ENCODE measurements at places on chromosomes 2 and 18. TPM values are rescaled to one million over a fixed set of nuclear protein-coding genes. Genes with fewer than 3 reads are reported as not detected.

DNA sequence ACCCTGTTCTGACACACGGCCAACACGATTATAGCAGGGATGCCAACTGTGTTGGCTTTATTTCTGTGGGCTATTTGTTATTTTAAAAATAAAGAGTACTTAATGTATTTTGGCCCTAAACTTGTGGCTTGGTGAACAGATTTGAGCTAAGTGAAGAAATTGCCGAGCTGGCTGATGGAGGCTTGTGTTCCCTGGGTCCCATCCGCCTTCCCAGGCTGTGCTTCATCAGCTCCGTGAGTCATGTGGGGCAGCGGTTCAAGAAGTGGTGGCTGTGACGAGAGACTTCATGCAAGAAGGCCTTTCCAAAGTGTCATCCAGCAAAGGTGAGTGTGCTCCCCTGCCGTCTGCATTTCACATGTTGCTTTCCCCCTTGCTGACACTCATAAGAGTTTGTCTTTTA lies 73.6 kb upstream of the NCK2 start:
- DNase-seq = no peak

GRCh38 chr2:158575051-158575635 lies 118.4 kb downstream of the PKP4 start:
- no peak for DNase-seq

DNA sequence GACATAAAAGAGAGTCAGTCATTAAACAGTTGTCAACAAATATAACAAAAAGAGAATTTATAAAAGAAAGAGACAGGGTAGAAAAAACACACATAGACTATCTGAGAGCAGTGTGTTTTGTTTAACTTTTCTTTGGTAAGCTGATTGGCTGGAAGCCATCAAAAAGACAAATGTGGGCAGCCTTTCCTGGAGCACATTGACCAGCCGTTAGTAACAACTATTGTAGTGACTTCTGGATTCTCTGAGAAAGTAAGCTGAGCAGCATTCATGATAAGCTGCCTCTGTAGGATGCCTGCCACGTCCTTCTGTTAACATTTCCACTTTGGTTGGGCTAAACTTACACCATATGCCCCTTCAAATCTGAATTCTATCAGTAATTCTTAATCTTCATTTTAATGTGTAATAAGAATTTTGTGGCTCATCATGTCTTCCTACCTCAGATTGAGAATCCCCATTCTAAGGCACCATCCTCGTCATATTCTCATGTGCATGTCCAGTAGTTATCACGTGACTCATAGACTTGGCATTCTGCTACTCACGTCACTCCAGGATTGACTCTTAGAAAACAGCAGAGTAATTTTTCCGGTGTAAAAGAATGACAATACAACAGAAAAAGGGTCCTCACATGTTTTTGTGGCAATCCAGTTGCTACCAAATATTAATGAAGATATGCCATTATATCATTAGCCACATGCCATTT lies 43.4 kb upstream of the DNAJC10 start:
- DNase-seq = no peak

GRCh38 chr2:1582891-1583341 lies 161.4 kb downstream of the PXDN start:
- DNase-seq = no peak

DNA sequence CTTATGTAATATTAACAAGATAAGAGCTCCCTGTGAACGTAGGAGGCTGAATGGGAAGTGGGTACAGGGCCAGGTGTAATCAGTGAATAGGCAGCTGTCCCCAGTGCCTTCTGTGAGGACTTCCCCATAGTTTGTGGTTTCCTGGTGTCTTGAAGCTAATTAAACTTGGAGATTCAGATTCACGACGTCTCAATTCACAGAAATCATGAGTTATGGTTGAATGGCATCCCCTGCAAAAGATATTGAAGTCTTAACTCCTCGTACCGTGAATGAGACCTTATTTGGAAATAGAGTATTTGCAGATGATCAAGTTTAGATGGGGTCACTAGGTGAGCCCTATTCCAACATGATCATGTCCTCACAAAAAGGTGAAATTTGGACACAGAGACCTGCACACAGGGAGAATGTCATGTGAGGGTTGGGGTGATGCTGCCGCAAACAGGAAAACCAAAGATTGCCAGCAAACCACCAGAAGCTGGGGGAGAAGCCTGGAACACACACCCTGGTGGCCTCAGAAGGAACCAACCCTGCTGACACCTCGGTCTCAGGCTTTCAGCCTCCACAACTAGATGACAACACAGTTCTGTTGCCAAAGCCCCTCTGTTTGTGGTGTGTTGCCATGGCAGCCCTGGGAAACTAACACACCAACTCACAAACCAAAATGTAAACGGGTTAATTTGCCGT lies 13.2 kb downstream of the ARL4C start:
- peak; percentile 62 for DNase-seq

DNA sequence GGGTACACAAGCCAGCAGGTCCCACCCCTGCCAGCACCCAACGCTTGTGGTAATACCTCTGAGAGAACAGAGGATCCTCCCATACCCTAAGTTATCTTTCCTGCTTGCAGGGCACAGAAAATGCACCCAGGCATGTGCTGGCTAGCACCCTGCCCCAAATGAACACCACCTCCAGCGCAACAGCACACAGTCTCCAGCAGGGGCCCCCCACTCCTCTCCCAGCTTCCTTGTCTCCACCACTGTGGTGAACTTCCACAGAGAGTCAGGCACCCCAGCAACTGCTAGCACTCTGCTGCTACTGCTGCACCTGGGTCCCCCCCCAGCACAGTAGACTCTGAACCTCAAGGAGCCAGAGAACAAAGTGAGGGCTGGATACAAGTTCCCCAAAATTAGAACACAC lies 216.8 kb upstream of the CNTNAP5 start:
- DNase-seq = no peak

DNA sequence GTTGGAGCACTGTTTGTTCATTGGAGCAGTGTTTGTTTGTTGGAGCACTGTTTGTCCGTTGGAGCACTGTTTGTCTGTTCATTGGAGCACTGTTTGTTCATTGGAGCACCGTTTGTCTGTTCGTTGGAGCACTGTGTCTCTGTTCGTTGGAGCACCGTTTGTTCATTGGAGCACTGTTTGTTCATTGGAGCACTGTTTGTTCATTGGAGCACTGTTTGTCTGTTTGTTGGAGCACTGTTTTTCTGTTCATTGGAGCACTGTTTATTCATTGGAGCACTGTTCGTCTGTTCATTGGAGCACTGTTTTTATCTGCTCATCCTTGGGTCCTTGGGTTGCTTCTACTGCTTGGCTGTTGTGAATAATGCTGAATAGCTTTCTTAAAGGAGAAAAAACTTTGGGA lies 74.7 kb downstream of the ZNF407 start:
- DNase-seq = no peak

GRCh38 chr2:105541189-105542050 lies 142.6 kb upstream of the FHL2 start:
- DNase-seq = no peak

- no peak for DNase-seq
These were observed 18.5 kb upstream of the CCNT2 start for GRCh38 chr2:134900151-134900550.

DNA sequence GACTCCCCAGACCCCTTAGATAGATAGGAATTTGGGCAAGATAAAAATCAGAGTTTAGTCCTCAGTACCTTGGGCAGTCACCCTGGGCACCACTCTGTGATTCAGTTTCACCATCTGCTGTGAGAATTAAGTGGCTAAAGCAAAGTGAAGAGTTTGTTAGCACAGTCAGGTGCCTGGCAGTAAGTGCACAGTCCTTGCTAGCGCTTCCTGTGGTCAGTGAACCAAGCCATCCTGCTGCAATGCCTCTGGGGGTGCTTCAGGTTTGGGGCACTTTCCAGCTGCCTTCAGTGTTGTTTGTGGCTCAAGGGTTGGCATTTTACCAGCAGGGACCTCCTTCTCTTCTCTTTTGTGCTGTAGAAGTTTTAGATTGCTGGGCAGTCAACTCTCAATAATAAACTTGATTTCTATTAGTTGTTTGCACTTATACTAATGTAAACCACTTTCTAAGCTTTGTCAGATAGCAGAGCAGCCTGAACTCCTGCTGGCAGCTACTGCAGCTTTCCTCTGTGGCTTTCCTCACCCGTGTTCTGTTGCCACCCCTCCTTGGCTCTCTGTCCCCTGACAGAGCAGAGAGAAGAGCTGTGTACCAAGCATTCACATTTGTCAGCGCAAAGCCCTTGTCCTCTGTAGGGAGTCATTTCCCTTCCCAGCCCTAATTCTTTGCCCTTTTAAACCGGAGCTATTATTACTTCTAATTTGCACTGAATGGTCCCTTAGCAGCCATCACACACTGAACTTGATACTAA lies 48.4 kb upstream of the RMP24 start:
- DNase-seq = no peak

GRCh38 chr2:208175840-208176153 lies 12.4 kb upstream of the CRYGA start:
- no peak for DNase-seq

DNA sequence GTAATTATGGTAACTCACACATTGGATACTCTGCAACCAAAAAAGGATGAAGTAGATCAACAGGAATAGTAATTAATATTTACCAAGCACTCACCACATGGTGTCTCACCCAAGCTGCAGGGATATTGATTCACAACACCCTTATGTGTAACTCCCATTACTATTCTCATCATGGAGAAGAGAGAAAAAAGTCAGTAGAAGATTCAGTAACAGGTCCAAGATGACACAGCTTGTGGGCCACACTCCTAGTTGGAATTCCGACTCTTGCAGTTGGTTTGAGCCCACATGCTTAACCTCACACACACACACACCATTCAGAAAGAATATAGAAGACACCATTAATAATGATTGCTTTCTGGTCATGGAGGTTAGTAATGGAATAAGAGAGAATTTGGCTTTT lies 1.7 kb upstream of the MLPH start:
- DNase-seq = no peak

DNA sequence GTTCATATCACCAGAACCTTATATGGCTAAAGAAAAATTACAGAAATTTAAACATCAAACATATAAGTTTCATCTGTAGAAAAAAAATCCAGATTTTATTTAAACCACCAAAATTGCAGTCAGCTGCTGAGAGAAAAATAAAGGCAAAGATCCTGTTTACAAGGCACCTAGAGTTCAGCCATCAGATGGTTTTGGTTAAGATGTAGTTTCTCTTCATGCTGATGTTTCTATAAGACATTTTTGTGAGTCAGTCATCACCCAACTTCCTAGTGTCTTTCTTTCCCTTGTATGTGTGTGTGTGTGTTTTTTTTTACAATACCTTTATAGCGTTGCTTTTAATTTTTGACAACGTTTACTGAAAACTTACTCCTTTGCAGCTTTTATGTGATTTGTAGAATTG lies 26.1 kb upstream of the MMADHC start:
- DNase-seq = no peak

- DNase-seq = no peak
These were observed 83.3 kb downstream of the SP3 start for GRCh38 chr2:173881886-173882285.

GRCh38 chr2:215794829-215795546 lies 218.4 kb downstream of the MREG start:
- DNase-seq = no peak

GRCh38 chr18:39513186-39513585 lies 1947.6 kb upstream of the CELF4 start:
- DNase-seq = no peak

DNA sequence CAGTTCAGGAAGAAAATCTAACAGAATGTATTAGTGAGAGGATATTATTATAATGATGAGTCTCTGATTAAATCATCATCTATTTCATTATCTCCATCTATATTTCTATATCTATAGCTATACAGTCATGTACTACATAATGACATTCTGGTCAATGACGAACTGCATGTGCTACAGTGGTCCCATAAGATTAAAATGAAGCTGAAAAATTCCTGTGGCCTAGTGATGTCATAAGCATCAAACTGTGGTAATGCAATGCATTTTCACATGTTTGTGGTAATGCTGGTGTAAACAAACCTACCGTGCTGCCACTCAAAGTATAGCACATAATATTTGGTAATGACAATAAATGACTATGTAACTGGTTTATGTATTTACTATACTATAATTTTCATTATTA lies 1127.9 kb upstream of the CHAC2 start:
- no peak for DNase-seq

GRCh38 chr2:144048631-144049060 lies 471.3 kb downstream of the ZEB2 start:
- no peak for DNase-seq

GRCh38 chr18:28875059-28875458 lies 698.1 kb upstream of the CDH2 start:
- no peak for DNase-seq

DNA sequence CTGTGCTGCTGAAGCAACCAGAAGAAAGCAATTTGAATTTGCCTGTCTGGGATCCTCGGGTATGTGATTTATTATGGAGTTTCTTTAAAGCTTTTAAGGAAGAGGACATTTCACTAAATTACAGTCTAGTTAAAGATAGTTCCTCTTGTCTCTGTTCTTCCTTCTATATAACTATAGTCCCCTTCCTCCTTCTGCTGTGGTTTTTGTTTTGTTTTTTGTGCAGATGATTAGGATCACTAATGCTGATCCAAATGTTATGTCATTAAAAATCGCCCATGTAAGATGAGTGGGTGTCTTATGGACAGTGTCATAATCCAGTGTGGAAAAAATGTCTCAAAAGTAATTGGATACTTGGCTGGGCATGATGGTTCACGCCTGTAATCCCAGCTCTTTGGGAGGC lies 24.7 kb downstream of the PAPOLG start:
- no peak for DNase-seq

- DNase-seq = no peak
These were observed 19.1 kb downstream of the MXD1 start for GRCh38 chr2:69933839-69934613.

GRCh38 chr2:199760574-199760973 lies 90.4 kb downstream of the FTCDNL1 start:
- no peak for DNase-seq

DNA sequence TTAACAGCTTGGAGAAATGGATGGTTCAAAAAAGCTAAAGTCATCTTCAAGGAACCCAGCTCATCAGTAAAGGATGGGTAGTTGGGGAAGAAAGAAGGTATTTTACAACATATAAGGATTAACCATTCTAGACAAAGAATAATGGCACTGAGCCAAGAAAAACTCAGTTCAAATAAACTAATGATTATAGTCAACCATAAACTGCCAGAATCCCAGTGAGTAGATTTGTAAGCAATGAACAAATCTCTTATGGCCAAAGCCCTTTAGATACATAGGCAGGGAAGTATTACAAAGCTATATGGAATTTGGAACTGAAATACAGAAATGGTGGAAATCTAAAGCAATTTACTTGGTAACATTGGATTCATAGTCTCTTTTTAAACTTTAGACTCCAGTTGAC lies 92.4 kb upstream of the ZFP36L2 start:
- no peak for DNase-seq

- DNase-seq = no peak
These were observed 42.3 kb downstream of the SLC4A1AP start for GRCh38 chr2:27705851-27706622.

The SLC4A5 gene
- total RNA-seq = 1.4 TPM

The MAL gene
- 6.1 TPM for total RNA-seq

The NEB gene
- total RNA-seq = 0.46 TPM

The SIX3 gene
- total RNA-seq = not detected

The TBR1 gene
- not detected for total RNA-seq

The ACMSD gene
- total RNA-seq = not detected

The DHRS9 gene
- 4.6 TPM for total RNA-seq

The ITPRIPL1 gene
- total RNA-seq = 31.6 TPM

The PASK gene
- total RNA-seq = 35.6 TPM

The TUBA4B gene
- total RNA-seq = not detected
